ENCODE measurements at places on chromosomes 2 and 18.

- DNase-seq, result no peak
Observed at GRCh38 chr18:13597068-13597467, 129.3 kb downstream of the FAM210A start.

DNA sequence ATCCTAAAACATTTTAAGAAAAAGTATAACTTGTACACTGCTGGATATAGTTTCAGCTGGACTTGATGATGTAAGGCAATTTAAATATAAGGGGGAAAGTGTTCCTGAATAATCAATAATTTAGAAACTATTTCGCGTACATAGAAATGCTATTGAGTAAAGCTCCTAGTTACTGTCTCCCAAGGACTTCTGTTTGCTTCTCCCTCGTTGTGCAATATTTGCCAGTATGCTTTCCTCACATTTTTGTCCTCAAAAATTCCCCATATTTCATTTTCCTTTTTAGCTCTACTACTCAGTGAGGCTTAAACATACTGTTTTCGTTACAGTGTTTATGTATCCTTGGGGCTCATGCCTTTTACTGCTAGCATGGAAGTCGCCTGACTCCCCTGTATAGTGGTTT, 36.9 kb downstream of the ATP9B start:
- no peak for DNase-seq

GRCh38 chr18:26621161-26622026, 73.0 kb upstream of the KCTD1 start:
- no peak for DNase-seq

- DNase-seq, result no peak
Observed at GRCh38 chr18:3725115-3725514, 275.1 kb downstream of the TGIF1 start.

GRCh38 chr2:29000481-29000880, 19.4 kb downstream of the TOGARAM2 start:
- no peak for DNase-seq

GRCh38 chr2:181847702-181848101, 43.8 kb upstream of the ITPRID2 start:
- DNase-seq, result no peak

- no peak for DNase-seq
Observed at GRCh38 chr18:34933909-34934661, 107.1 kb upstream of the MAPRE2 start.

GRCh38 chr2:196101325-196101991, 32.8 kb upstream of the DNAH7 start:
- peak; percentile 51 for DNase-seq

DNA sequence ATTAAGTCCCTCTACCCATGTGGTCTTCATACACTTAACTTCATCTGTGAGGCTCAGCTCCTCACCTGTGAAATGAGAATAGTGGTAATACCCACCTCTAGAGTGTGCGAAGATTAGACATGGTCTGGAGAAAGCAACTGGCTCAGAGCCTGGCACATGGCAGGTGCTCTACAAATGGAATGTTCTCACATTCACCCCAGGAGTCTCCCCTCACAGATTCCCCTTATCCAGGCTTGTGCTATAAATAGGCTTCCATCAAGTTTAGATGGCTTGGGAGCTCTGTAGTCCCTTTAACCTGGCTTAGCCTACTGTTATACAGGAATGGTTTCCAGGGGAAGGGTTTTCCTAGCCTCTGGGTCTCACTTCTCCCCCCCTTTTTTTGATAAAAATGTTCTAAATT, 455.9 kb downstream of the RNF144A start:
- DNase-seq, result no peak

DNA sequence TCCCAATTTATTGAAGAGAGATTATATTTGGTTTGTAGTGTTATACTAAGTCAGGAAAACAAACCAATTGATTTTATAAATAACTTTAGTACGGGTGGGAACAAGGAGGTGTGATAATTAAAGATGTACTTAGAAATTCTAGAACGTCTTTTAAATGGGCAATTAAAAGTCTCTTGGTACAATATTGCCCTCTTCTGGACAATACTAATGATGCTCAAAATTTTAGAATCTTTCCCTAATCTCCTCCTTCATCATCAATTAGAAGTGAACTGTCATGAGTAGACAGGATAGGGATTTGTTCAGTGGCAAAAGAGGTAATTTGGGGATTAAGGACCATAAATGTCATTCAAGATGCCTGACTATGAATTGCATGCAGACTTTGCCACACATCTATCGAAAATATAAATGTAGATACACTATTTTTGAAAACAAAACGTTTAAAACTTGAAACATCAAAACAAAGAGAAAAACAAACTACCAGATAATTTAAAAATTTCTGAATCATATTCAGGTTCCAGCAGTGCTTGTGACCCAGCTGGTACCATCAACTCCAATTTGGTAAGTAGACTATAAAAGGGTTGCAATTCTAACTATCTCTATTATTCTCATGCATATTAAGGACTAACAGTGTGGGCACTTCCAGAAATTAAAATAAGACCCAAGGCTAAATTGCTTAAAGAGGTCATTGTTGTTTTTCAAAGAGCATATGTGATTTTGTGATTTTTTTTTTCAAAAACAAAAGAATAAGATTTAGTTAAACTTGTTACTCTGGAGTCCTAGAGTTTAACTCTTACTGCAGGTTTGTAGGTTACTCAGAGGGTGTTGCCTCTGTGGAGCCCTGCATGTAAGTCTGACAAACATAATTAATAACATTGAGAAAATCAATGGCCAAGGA, 123.5 kb downstream of the LAMA3 start:
- no peak for DNase-seq

- DNase-seq, result no peak
Observed at GRCh38 chr2:97740590-97741182, 27.3 kb downstream of the ZAP70 start.

GRCh38 chr2:230403746-230404145, 12.3 kb upstream of the SP100 start:
- DNase-seq, result no peak

GRCh38 chr2:29562896-29563295, 358.5 kb downstream of the ALK start:
- no peak for DNase-seq

DNA sequence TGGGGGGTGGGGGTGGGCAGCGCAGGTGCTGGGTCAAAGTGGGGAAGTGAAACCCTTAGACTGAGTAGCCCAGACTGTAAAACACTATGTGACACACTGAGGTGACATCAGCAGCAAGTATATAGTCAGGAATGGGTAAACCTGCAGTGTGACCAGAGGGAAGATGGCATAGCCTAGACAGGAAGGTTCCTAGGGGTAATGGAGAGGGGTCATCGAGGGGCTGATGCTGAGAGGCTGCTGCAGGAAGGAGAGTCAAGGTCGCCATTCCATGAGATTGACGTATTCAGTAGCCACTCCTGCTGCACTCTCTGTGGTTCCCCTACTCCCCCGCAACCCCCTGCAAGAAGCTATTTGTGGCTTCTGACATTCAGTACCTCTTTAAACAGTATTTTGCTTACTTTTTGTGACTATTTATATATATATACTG, 111.7 kb downstream of the CHST9 start:
- no peak for DNase-seq

DNA sequence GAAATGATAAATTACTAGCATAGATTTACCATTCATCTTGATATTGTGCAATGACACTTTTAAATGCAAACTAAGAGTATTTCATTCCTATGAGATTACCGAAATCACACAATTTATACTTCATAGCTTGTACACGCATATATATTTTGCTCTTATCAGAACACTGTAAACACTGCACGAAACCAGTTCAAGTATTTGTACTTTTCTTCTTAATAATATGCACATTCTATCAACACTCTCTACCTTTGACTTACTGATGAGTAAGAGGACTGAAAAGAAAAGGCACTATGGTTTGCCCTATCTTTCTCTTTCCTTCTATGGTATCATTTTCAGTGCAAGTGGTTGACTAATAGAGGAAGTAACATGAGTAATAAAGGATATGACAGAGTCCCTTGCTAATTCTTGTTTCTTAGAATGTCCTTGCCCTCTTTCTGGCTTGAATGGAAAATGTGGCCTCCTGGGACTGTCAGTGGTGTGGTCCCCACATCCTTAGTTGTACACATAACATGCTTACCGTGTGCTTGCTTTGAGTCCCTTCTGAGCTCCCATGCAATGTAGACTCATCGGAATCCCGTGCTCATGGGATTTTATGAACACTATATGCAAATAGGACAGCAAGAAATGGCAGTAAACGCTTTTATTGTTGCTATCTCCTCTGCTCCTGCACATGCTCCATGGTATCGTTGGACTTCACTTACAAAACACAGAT, 363.5 kb upstream of the TNP1 start:
- DNase-seq, result peak; percentile 9

GRCh38 chr2:114039677-114040076, 149.8 kb downstream of the ACTR3 start:
- no peak for DNase-seq

GRCh38 chr2:80244905-80245584, 59.5 kb downstream of the LRRTM1 start:
- no peak for DNase-seq

GRCh38 chr18:28398471-28398870, 221.5 kb upstream of the CDH2 start:
- no peak for DNase-seq

GRCh38 chr2:104914509-104914908, 60.6 kb downstream of the POU3F3 start:
- no peak for DNase-seq

GRCh38 chr2:142682528-142682927, 194.9 kb upstream of the KYNU start:
- DNase-seq, result no peak

DNA sequence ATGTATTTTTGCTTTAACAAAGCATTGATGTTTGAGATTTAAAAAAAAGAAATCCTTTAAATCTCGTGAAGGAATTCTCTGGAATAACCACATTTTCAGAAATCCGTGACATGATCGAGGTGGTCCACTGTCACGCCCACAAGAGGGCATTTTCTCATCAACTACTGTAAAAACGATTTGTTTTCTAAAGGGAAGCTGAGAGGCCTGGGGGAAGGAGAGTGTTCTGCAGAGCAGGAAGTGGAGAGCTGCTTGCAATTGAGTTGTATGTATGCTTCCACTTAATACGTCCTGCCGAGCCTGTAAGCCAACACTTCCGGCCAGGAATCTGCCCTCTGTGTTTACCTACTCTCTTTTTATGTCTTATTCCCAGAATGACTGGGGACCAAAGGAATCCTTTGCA, 19.4 kb downstream of the KLHL29 start:
- no peak for DNase-seq

DNA sequence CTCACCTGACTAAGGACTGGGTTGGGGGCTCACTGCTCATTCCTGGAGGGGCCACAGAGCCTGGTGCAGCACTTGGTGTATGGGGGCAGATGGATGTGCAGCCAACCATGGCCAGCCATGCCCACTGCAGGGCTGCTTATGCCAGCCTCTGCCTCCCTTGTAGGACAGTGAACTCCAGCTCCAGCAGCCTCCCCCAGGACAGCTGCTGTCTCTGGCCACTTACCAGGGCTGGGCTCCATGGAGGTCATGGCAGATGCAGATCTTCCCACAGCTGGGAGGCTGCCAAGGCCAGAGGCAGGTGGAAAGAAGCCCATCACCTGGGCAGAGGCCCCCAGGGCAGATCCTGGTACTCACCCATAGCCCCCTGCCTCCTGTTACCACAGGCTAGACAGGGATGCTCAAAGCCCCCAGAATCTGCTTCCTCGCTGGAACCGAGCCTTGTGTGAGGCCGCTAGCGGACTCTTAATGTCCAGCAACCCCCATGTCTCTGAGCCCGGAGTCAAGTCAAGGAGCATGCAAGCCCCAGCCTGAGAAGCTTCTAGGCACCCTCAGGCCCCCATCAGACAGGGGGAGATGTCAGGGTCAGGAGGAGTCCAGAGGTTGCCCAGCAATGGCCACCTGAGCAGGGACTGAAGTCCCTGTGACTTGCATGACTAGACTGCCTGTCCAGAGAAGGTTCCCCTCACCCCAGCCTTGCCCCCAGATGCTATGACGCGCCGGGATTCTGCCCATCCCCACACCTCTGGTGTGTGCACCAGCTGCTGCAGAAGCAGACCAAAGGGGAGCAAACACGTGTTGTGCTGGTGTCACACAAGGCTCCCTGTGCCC, 123.6 kb downstream of the TWIST2 start:
- DNase-seq, result no peak

Data from stimulated activated CD8-positive, alpha-beta memory T cell treated with anti-CD3 and anti-CD28 coated beads, Interleukin-7, amount 100 ng/mL, for 48 hours (primary cell).